ENCODE measurements at places on chromosomes 5 and 9. TPM values are rescaled to one million over a fixed set of nuclear protein-coding genes. Genes with fewer than 3 reads are reported as not detected.

- DNase-seq: no peak
These were observed 208.5 kb downstream of the ROR2 start for GRCh38 chr9:91741522-91741921.

GRCh38 chr5:134879456-134879855 is 5.3 kb downstream of the TXNDC15 start:
- DNase-seq: no peak

DNA sequence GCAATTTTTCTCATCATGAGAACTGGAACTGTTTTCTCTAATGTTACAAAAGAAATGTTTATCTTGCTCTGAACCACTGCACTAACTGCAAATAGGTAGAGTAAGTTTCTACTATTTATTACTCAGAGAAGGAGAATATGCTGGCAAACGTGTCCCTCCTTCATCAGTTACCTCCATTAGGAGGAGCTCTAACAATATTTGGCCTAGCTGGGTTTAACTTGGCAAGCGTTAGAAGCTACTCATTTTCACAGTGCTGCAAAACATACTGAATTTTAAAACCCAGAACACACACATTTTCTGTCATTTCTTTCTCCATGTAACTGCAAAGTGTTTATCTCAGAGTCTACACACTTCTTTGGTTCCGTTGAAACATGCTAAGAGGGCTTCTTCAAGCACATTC is 101.0 kb upstream of the GABRG2 start:
- DNase-seq: no peak

DNA sequence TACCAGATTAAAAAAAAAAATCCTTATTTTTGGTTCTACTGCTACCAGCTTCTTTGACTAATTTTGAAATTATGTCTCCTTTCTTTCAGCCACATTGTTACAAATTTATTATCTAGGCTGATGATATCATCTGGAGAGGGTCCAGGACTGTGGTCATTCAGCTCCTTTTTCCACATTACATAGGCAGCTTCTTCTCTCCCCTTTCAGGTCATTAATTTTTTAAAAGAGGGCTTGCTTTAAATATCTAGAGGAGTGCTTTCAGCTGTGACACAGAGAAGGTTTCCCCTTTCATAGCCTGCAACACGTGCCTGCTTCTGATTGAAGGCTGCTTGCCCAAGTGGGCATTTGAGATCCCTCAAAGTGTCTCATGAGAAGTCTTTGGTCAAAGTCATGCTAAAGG is 155.7 kb upstream of the PAPPA start:
- no peak for DNase-seq

JADE2 gene
- 62.1 TPM for total RNA-seq

DNA sequence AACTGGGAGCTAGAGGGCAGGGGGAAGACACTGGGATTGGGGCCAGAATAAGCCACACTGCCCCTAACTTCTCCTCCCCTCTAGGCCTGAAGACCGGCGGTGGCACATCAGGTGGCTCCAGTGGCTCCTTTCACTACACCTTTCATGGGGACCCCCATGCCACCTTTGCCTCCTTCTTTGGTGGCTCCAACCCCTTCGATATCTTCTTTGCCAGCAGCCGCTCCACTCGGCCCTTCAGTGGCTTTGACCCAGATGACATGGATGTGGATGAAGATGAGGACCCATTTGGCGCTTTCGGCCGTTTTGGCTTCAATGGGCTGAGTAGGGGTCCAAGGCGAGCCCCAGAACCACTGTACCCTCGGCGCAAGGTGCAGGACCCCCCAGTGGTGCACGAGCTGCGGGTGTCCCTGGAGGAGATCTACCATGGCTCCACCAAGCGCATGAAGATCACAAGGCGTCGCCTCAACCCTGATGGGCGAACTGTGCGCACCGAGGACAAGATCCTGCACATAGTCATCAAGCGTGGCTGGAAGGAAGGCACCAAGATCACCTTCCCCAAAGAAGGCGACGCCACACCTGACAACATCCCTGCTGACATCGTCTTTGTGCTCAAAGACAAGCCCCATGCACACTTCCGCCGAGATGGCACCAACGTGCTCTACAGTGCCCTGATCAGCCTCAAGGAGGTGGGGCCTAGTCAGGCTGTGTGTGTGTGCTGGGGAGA is 6.8 kb downstream of the DNAJB5 start:
- DNase-seq: no peak

SLCO6A1 gene
- not detected for total RNA-seq

- no peak for DNase-seq
These were observed 484.9 kb downstream of the BNC2 start for GRCh38 chr9:16385590-16385989.

NRARP gene
- 62.5 TPM for total RNA-seq

DNA sequence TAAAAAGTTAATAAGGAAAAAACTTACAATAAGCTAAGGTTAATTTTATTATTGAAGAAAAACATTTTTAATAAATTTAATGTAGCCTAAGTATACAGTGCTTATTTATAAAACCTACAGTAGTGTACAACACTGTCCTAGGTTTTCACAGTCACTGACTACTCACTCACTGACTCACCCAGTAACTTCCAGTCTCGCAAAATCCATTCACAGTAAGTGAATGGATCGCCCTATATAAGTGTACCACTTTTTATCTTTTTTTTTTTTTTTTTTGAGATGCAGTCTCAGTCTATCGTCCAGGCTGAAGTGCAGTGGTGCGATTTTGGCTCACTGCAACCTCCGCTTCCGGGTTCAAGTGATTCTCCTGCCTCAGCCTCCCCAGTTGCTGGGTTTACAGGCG is 47.7 kb downstream of the FNIP1 start:
- DNase-seq: no peak

RIC1 gene
- total RNA-seq: 76.0 TPM

TPRN gene
- total RNA-seq: 23.6 TPM

DNA sequence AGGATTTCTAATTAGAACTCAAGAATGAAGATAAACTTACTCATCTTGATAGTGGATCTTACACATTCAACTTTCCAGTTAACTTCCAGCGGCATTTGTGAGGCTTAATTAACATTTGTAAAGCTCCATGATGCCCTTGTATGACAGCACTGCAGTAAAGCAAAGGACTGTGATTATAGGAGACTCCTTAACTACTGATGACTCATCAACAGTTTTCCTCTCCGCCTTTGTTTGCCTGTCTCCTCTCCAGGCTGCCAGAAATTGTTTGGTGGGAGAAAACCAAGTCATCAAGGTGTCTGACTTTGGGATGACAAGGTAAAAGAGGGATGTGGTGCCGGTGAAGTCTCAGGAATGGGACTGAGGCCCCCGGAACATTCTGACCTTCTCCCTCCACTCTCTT is 20.4 kb upstream of the CYFIP2 start:
- no peak for DNase-seq

- no peak for DNase-seq
These were observed 295.3 kb upstream of the IRX4 start for GRCh38 chr5:2178071-2178477.

TIMD4 gene
- total RNA-seq: not detected

- no peak for DNase-seq
These were observed 1825.6 kb upstream of the CDH9 start for GRCh38 chr5:28864006-28864405.

MEF2C gene
- 10.2 TPM for total RNA-seq

GRCh38 chr9:38435521-38435920 is 11.3 kb upstream of the IGFBPL1 start:
- no peak for DNase-seq

FRMD3 gene
- total RNA-seq: 7.0 TPM
